Stimulated activated CD8-positive, alpha-beta memory T cell treated with anti-CD3 and anti-CD28 coated beads, Interleukin-4, amount 100 ng/mL, for 1 hour (primary cell): ENCODE measurements at places on chromosomes 4 and X.
A peak's percentile ranks its signal among the peaks of the same experiment; 100 is the strongest.

- no peak for DNase-seq
Observed at GRCh38 chr4:33063241-33063640, 2343.1 kb downstream of the PCDH7 start.

- DNase-seq: no peak
Observed at GRCh38 chr4:23922013-23922412, 32.2 kb upstream of the PPARGC1A start.

GRCh38 chr4:98467627-98468072 lies 190.8 kb downstream of the TSPAN5 start:
- DNase-seq: peak; percentile 46

DNA sequence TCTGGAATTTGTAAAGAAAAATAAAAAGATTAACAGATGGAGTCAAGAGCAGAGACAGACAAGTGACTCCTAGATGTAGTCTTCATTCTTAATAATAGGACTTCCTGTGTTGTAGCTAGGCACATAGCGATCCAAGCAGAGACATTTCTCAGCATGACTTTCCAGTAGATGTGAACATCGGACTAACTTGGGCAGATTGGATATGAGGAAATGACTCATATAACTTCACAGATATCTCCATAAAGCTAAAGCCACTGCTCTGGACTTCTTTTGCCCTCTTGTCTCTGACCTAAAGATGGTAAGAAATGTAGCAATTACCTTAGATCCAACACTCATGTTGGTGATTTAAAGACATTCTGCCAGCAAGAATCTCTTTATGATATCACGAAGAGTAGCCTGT lies 131.7 kb downstream of the EPHA5 start:
- no peak for DNase-seq

GRCh38 chr4:138290805-138291204 lies 48.7 kb upstream of the SLC7A11 start:
- DNase-seq: no peak
